Breast epithelium (tissue), 4 donors: ENCODE measurements at places on chromosomes 1 and 21. TPM values are rescaled to one million over a fixed set of nuclear protein-coding genes. Genes with fewer than 3 reads are reported as not detected.
A peak's percentile ranks its signal among the peaks of the same experiment; 100 is the strongest.

DNA sequence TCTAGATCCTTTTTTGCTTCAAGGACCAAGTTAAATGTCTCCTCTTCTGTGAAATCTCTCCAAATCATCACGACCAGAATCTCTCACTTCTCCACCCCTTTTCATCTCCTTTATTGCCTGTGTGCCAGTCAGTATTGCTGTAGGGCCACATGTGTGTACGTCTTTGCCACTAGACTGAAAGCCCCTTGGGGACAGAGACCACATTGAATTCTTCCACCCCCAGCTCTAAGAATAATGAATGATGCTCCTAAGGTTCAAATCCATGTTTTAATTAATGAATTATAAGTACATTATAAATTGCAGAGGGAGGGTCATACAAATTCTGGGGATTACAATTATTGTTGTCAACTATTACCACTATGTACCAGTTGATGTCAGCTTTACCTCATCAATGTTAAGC lies 343.8 kb downstream of the USP25 start:
- peaks cover 4% of the 10 kb centered on the region for H3K4me1 ChIP-seq
- H3K36me3 ChIP-seq = no peaks in the 10 kb centered on the region
- H3K27me3 ChIP-seq = no peaks in the 10 kb centered on the region
- peak overlapping the region; percentile 53 for H3K4me3 ChIP-seq

- H3K4me3 ChIP-seq = peak overlapping the region; percentile 98
- H3K27me3 ChIP-seq = no peaks in the 10 kb centered on the region
- peaks cover 20% of the 10 kb centered on the region for H3K4me1 ChIP-seq
- H3K27ac ChIP-seq = peak overlapping the region; percentile 96
These were observed 654 bp upstream of the ARHGEF2 start for GRCh38 chr1:155978973-155979429.

GRCh38 chr1:157200451-157200850 lies 62.3 kb upstream of the ETV3 start:
- no peak for DNase-seq
- no peak overlapping the region for H3K4me3 ChIP-seq
- no peak overlapping the region for H3K27ac ChIP-seq
- H3K4me1 ChIP-seq = no peaks in the 10 kb centered on the region
- H3K36me3 ChIP-seq = no peaks in the 10 kb centered on the region
- H3K27me3 ChIP-seq = no peaks in the 10 kb centered on the region

DNA sequence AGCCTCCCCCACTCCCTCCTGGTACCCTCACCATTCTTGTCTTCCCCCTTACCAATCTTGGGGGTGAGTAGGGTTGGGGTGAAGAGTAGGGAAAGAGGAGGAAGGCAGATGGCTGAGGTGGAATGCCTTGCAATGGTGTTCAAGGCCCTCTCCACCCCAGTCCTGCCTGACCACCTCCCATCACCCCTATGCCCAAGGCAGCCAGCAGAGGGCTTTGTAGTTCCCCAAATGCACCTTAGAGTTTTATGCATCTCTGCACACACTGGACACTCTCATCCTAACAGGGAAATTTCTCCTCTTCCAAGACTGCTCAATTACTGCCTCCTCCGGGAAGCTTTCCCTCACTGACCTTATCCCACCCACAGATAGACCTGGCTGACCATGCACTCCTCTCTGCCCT lies 15.4 kb downstream of the KIF17 start:
- no peak overlapping the region for H3K4me3 ChIP-seq
- DNase-seq = no peak
- H3K36me3 ChIP-seq = no peaks in the 10 kb centered on the region
- H3K27ac ChIP-seq = no peak overlapping the region

GRCh38 chr1:183989078-183989577 lies 48.4 kb downstream of the COLGALT2 start:
- H3K27me3 ChIP-seq = no peaks in the 10 kb centered on the region
- H3K27ac ChIP-seq = no peak overlapping the region
- no peak for DNase-seq
- H3K4me3 ChIP-seq = no peak overlapping the region

- no peak overlapping the region for H3K4me3 ChIP-seq
- no peak for DNase-seq
- no peaks in the 10 kb centered on the region for H3K4me1 ChIP-seq
- H3K27me3 ChIP-seq = no peaks in the 10 kb centered on the region
- H3K27ac ChIP-seq = no peak overlapping the region
These were observed 188.1 kb downstream of the ST6GALNAC3 start for GRCh38 chr1:76262601-76263000.

- no peak overlapping the region for H3K4me3 ChIP-seq
- no peak for DNase-seq
- peak overlapping the region; percentile 72 for H3K27ac ChIP-seq
- H3K36me3 ChIP-seq = no peaks in the 10 kb centered on the region
These were observed 19.6 kb downstream of the SSR2 start for GRCh38 chr1:156001021-156001661.

- H3K27ac ChIP-seq = no peak overlapping the region
- no peak for DNase-seq
- no peak overlapping the region for H3K4me3 ChIP-seq
These were observed 3.9 kb upstream of the TMPRSS2 start for GRCh38 chr21:41511858-41512257.

- no peaks in the 10 kb centered on the region for H3K36me3 ChIP-seq
- no peaks in the 10 kb centered on the region for H3K4me1 ChIP-seq
- no peak for DNase-seq
These were observed 103.8 kb downstream of the ADSS2 start for GRCh38 chr1:244347942-244348341.

GRCh38 chr1:89198081-89198480 lies 661 bp downstream of the GBP4 start:
- H3K4me3 ChIP-seq = peak overlapping the region; percentile 65
- no peaks in the 10 kb centered on the region for H3K27me3 ChIP-seq
- H3K27ac ChIP-seq = peak overlapping the region; percentile 80
- H3K4me1 ChIP-seq = no peaks in the 10 kb centered on the region
- H3K36me3 ChIP-seq = no peaks in the 10 kb centered on the region

DNA sequence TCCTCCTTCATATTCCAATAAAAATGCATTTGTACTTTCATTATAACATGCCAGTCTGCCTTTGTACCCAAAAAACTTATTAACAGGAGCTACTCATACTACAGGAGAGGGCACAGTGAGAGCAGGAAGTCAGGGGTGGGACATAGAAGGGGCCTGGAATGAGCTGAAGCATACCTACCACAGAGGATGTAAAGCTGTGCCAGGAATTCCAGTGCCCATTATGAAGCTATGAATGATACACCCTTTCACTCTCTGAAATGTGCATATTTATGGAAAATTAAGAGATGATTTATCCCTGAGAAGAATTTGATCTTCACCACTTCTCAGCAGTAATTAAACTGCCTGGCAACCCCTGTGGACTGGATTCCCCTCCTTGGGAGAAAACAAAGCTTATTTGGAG lies 65.8 kb downstream of the ATP5PO start:
- no peaks in the 10 kb centered on the region for H3K27me3 ChIP-seq
- no peaks in the 10 kb centered on the region for H3K4me1 ChIP-seq
- no peak overlapping the region for H3K27ac ChIP-seq
- H3K4me3 ChIP-seq = no peak overlapping the region

DNA sequence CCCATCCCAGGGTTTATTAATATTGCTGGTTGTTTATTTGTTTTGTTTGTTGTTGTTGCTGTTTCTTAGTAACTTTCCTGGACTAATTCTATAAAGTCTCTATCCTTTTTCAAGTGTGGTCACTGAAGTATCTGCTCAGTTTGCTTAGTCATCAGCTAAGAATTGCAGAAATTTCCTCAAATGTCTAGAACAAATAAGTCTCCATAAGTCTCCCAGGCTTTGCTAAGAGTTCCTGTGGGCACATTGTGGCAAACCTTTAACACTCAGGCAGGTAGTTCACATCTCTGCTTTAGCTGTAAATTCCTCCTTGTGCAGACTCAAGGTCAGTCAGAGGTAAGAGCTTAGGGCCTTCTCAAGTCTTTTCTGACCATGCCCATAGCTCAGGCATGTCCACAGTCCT lies 38.9 kb upstream of the C1orf185 start:
- no peaks in the 10 kb centered on the region for H3K27me3 ChIP-seq
- no peaks in the 10 kb centered on the region for H3K36me3 ChIP-seq
- H3K27ac ChIP-seq = no peak overlapping the region

DNA sequence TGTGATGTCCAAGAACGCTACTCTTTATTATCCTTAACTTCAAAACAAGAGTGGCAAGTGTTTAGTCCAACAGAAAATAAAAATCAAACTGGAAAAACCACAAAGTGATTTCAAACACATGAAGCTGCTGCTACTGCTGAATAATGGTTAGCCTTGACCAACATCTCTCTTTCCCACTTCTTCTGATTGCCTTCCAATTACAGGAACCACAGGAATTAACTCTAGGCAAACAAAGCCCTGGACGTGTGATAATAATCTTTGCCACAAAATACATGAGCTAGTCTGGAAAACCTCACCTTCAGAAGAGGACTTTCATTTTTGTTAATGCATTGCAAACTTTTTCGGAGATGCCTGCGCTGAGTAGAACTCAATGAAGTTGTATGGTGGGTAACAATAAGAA lies 48.6 kb upstream of the COL11A1 start:
- H3K4me3 ChIP-seq = no peak overlapping the region
- H3K27ac ChIP-seq = no peak overlapping the region
- no peak for DNase-seq
- no peaks in the 10 kb centered on the region for H3K27me3 ChIP-seq
- no peaks in the 10 kb centered on the region for H3K36me3 ChIP-seq

GRCh38 chr1:198143797-198144196 lies 13.0 kb upstream of the NEK7 start:
- H3K4me3 ChIP-seq = no peak overlapping the region
- no peaks in the 10 kb centered on the region for H3K27me3 ChIP-seq
- DNase-seq = no peak
- H3K4me1 ChIP-seq = no peaks in the 10 kb centered on the region
- no peaks in the 10 kb centered on the region for H3K36me3 ChIP-seq

GRCh38 chr21:34690793-34691175 lies 22.0 kb downstream of the CLIC6 start:
- H3K4me1 ChIP-seq = no peaks in the 10 kb centered on the region
- H3K27me3 ChIP-seq = no peaks in the 10 kb centered on the region
- DNase-seq = no peak
- no peaks in the 10 kb centered on the region for H3K36me3 ChIP-seq

- no peak overlapping the region for H3K27ac ChIP-seq
- H3K4me1 ChIP-seq = no peaks in the 10 kb centered on the region
- H3K27me3 ChIP-seq = no peaks in the 10 kb centered on the region
These were observed 1526.1 kb downstream of the KCNT2 start for GRCh38 chr1:195082183-195082582.

GRCh38 chr1:232767305-232768074 lies 37.7 kb upstream of the MAP10 start:
- DNase-seq = no peak
- no peaks in the 10 kb centered on the region for H3K4me1 ChIP-seq
- H3K27ac ChIP-seq = peak overlapping the region; percentile 81
- no peak overlapping the region for H3K4me3 ChIP-seq
- no peaks in the 10 kb centered on the region for H3K36me3 ChIP-seq
- no peaks in the 10 kb centered on the region for H3K27me3 ChIP-seq

DNA sequence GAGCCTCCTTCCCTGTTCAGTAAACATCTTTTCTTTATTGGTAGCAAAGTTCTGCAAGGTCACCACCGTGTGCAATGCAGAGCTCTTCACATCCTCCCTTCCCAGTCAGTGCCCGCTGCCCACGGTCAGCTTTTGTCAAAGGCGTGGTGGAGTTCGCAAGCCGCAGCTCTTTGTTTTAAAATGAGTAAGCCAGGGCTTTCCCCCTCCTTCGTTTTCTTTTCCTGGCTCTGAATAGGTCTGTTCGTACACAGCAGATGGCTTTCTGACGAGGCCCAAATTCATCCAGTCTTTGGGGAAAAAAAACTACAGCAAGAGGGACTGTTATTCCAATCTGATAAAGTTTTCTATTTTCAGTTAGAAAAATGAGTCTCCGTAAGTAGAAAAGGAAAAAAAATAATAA lies 153.2 kb downstream of the LRIG2 start:
- DNase-seq = no peak
- no peak overlapping the region for H3K4me3 ChIP-seq
- H3K36me3 ChIP-seq = no peaks in the 10 kb centered on the region
- H3K27ac ChIP-seq = peak overlapping the region; percentile 39

Gene CLCA4
- 15.1 TPM for total RNA-seq

Gene IFI44
- total RNA-seq = 24.0 TPM

Gene FRRS1
- 12.1 TPM for total RNA-seq

Gene PLCH2
- 0.16 TPM for total RNA-seq

Gene DISP3
- not detected for total RNA-seq

Gene HMGCS2
- total RNA-seq = 23.0 TPM

Gene NFIA
- total RNA-seq = 79.6 TPM

Gene TSPEAR
- not detected for total RNA-seq

Gene PIK3R3
- total RNA-seq = 17.9 TPM

Gene UROD
- 74.1 TPM for total RNA-seq

Gene LHX8
- total RNA-seq = not detected

Gene CCDC24
- total RNA-seq = 5.4 TPM

Gene SYPL2
- 1.4 TPM for total RNA-seq
